ENCODE measurements at places on chromosomes 1 and 21. TPM values are rescaled to one million over a fixed set of nuclear protein-coding genes. Genes with fewer than 3 reads are reported as not detected.

- no peak for DNase-seq
Observed at GRCh38 chr1:27719286-27720251, 6.2 kb upstream of the FAM76A start.

The BTF3L4 gene
- polyA plus RNA-seq, result 18.4 TPM

- DNase-seq, result no peak
Observed at GRCh38 chr1:55965981-55966461, 613.3 kb downstream of the PLPP3 start.

The CD101 gene
- polyA plus RNA-seq, result 6.2 TPM

The FAM78B gene
- polyA plus RNA-seq, result 1.3 TPM

DNA sequence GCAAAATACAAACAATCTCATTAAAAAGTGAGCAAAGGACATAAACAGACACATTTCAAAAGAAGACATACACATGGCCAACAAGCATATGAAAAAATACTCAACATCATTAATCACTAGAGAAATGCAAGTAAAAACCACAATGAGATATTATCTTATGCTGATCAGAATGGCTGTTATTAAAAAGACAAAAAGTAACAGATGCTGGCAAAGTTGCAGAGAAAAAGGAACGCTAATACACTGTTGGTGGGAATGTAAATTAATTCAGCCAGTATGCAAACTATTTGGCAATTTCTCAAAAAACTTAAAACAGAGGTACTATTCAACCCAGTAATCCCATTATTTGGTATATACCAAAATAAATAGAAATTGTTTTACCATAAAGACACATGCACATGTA is 32.2 kb upstream of the TNFSF18 start:
- DNase-seq, result no peak

The ICOSLG gene
- 0.89 TPM for polyA plus RNA-seq

Measured in small intestine (tissue), 16 donors.